ENCODE measurements at places on chromosomes 6 and 20.

GRCh38 chr20:50562262-50562701 lies 52.1 kb downstream of the PTPN1 start:
- DNase-seq = no peak

DNA sequence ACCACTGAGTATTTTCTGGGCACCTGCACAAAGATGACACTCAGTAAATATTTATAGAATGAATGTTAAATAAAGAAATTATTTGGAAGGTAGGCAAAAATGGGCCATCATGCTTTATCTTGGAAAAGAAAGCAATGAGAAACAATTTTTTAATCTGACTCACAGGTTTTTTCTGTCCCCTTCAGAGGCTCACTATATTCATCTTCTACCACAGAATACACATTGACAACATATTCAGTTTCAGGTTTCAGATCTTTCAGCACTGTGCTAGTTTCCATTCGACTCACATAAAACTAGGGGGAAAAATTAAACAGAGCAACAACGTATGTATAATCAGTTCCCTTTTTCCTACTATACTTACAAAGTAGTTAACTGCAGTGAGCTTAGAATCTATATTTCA lies 58.3 kb downstream of the COL12A1 start:
- DNase-seq = no peak

DNA sequence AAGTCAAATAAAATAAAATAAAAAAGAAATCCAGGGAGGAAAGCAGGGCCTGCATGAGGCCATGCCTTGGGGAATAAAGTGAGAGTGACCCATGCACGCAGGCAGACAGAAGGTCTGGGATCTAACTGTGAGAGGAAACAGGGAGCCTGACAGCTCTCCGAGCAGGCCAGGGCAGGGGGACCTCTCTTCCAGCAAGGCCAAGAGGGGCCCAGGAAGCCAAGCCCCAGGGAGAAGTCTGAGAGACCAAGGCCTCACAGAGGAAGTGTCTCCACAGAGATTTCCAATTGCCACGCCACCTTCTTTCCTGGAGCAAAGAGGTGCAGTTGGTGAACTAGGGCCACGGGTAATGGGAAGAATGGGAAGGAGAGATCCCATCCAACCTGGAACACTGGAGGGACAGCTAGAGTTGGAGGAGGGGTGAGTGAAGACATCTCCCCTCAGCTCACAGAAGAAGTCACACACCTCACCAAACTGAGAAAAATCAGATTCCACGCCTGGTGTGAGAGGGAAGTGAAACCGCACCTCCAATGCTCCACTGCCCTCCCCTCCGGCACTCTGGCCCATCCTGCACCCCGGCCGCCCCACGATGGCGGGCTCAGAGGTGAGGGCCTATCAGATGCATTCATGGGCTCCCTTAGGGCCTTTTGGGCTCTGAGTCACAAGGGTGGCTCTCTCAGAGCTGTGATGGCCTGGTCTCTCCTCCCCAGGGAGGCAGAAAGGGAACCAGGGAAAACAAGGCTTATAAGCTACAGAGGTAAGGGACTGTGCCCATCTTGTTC lies 25.1 kb upstream of the TAF8 start:
- DNase-seq = no peak

- DNase-seq = no peak
Measured at GRCh38 chr6:136646377-136646776, 96.2 kb upstream of the MAP7 start.

GRCh38 chr6:71486461-71486860 lies 197.8 kb downstream of the OGFRL1 start:
- DNase-seq = no peak

DNA sequence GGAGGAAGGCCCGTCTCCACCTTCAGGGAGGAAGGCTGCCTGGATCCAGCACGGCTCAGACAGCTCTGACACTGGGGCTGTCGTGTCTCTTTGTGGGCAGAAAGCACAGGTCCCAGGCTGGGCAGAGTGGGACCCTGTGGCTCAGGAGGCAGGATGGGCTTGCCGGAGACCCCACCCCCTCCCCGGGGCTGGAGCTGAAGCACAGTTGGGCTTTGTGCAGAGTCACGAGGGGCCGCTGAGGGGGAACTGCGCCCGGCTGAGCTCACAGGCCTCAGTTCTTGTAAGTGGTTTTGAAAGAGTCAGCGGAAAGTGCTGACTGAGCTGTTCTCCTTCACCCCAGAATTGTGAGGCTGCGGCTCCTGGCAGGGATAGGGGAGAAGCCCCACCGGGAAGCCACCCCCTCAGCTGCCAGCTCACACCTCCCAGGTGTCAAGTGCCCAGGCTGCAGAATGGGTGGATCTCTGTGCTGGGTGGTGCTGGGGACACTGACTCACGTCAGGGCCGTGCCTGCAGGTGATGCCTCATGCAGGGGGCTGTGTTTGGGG lies 145.5 kb upstream of the RNF24 start:
- peak; percentile 9 for DNase-seq

DNA sequence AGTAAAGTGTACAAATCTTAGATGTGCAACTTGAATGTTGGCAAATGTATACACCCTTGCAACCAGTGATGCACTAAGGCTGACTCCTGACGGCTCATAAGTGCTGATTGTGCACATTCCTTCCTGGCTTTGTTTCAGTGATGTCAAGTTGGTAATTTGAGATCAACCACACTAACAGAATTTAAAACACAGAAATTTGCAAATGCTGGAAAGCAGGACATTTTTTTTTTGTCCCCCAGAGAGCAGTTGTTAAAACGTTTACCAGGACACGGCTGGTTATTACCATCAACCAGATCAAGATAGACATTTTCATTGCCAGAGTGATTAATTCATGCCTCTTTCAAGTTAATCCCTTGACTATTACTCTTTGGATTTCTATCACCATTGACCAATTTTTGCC lies 735.6 kb downstream of the RFPL4B start:
- no peak for DNase-seq

DNA sequence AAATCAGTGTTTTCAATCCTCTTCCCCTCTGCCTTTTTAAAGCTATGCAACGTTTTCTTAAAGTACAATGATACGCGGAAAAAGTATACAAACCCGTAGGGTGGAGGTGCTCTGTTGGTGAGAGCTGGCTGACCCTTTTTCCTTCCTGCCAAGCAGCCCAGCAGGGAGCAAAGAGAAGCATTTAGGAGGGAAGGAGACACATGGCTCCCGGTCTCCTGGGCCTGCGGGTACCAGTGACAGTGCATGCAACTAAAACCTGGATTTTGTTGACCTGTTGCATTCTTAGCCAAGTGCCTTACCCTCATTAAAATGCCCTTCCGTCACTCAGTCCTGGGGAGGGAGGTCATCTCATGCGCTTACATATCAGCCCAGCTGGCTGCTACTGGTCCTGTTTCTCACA lies 87.2 kb downstream of the SLX4IP start:
- no peak for DNase-seq

DNA sequence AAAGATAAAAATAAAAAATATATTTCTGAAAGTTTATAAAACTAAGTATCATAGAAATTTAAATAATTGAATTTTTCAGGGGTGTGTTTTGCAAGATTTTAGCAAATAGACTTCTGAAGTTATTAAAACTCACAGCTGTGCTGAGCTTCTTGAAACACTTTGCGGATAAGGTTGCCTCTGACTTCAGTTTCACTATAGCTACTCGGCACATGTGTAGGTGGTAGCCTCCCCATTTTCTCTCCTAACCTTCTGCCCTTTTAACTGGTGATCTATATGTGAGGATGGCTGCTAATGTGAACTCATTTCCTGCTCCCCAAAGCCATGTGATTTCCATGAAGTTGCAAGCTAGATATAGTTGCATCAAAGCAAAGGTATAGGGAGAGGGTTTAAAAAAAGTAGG lies 129.3 kb upstream of the STMND1 start:
- no peak for DNase-seq

- no peak for DNase-seq
Measured at GRCh38 chr20:11144114-11144950, 470.5 kb upstream of the JAG1 start.

DNA sequence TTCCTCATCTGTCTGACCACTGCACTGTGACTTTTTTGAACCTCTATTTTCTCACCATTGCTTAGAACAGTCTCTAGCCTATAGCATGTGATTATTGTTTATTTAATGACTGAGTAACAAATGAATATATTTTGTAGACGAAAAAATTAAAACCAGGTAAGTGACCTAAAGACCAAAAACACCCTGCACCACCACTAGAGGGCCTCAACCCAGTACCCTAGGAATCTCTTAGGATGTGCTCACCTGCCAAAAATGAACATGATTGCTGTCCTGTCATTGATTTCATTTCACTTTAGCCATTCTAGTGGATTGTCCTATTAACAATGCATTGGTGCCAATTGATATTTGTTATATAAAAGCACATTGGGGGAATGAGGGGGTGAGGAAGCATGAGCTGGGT lies 199.1 kb downstream of the COL9A1 start:
- DNase-seq = no peak

- no peak for DNase-seq
Measured at GRCh38 chr6:142570221-142570671, 268.4 kb downstream of the ADGRG6 start.

- peak; percentile 50 for DNase-seq
Measured at GRCh38 chr6:90294989-90295853, 1.4 kb downstream of the BACH2 start.

GRCh38 chr6:43287717-43288679 lies 10.1 kb upstream of the SLC22A7 start:
- no peak for DNase-seq

DNA sequence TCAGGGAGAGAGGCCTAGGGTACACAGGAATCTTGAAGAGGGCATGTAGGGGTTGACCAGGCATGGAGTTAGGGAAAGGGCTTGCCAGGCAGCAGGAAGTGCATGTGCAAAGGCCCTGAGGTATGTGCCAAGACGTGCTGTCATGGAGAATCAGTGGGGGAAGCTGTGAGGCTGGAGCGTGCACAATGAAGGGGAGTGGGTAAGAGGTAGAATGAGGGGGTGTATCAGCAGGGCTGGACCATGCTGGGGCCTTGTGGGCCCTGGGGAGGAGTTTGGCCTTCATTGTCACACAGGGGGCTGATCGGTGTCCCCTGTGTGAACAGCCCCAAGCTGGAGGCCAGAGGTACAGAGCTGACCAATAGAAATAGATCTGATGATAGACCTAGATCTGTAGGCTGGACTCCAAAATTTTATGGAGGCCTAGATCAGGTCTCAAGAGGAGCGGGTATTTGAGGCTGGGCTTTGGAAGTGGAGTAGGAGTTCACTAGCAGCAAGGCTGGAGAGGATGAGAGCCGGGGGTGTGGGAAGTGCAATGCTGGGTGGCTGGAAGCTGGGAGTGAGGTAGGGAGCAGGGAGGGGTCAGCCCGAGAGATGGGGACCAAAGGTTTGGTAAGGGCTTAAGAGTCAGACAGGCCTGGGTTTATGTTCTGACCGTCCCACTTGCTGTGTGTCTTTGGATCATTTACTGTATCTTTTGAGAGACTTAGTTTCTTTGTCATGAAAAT lies 3.0 kb downstream of the SRC start:
- no peak for DNase-seq

GRCh38 chr6:131213501-131213990 lies 78.3 kb downstream of the AKAP7 start:
- no peak for DNase-seq

All from CD4-positive, alpha-beta T cell treated with Interleukin-15 for 4 hours (primary cell).